OCI-M1 (cell line): ENCODE measurements at places on chromosomes 12 and 14.

- DNase-seq: peak; percentile 36
Measured at GRCh38 chr14:56129933-56130332, 11.7 kb downstream of the PELI2 start.

DNA sequence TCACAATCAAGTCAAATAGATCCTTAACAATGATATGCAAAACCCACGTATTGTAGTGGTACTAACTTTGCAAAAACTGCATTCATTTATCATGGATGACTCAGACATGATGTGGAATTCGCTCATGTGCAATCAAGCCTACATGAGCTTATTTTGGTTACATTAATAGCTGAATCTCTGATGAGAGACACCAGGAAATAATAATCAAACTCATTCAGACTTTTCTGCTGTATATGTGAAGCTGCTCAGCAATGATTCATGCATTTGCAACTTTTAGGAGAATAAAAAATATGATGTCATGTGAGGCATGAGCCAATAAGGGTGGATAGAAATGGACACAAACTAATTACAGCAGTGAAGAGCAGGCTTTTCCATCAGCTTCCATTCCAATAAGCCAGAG lies 1075.8 kb upstream of the TMEM132C start:
- no peak for DNase-seq

GRCh38 chr14:81085596-81085995 lies 130.2 kb downstream of the TSHR start:
- no peak for DNase-seq

DNA sequence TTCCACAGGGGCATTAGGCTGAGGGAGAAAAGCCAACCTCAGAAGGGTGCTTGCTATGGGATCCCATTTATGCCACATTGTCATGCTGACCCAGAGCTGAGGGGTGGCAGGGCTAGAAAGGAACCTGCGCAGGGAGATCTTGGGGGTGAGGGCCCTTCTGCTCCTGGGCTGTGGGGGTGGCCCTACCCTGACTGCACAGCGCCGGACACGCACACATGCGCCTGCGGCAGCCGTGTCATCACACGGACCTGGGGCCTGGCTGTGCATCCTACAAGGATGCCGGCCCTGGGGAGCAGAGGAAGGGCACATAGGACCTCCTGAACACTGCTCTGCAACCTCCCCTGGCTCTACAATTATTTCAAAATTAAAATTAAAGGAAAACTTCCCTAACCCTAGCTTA lies 6.9 kb downstream of the CDCA4 start:
- no peak for DNase-seq

- DNase-seq: no peak
Measured at GRCh38 chr14:102873131-102873530, 49.3 kb upstream of the AMN start.

GRCh38 chr12:89514751-89515150 lies 9.8 kb downstream of the GALNT4 start:
- DNase-seq: peak; percentile 44

GRCh38 chr12:93982771-93983315 lies 165.5 kb upstream of the PLXNC1 start:
- no peak for DNase-seq

DNA sequence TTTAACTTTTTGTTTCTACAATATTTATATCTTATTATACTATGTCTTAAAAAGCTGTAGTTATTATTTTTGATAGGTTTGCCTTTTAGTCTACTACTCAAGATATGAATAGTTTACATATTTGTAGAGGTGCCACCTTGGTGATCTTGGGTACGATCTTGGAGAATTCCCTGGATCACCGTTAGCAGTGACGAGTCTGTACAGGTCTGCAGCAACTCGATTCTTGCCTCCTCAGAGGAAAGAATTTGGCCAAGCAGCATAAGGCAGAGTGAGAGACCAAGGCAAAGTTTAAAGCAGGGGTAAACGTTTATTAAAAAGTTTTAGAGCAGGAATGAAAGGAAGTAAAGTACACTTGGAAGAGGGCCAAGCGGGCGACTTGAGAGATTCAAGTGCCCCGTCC lies 3.1 kb upstream of the TCTN2 start:
- no peak for DNase-seq

GRCh38 chr12:41920355-41920754 lies 224.3 kb downstream of the GXYLT1 start:
- DNase-seq: no peak

GRCh38 chr12:94100211-94100627 lies 48.2 kb upstream of the PLXNC1 start:
- DNase-seq: peak; percentile 56

DNA sequence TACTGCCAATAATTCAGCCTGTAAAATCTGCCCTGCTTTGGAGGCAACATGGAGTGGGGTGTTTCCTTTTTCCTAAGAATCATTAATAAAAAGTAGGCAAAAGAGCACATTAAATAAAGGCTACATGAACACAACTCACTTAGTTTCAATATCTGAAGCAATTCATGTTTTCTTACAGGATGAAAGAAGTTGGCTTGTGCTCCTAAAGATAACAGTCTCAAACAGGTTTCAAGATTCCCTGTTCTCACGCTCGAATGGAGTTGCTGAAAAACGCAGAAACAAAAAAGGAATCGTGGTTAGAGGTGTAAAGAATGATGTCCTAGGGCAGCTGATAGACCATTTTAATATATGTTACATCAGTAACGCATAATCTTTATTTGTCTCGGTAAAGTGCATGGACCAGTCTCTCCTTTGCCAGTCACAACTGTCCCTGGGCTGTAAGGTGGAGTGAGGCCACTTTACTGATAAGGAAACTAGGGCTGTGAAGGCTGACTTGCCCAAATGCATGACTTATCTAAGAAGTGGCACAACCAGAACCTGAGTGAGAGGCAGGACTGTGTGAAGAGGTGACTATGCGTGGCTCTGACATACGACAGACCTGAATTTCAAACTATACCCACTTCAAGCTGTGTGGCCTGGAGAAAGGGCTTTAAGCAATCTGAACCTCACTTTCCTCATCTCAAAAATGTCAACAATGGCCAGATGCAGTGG lies 12.6 kb downstream of the GIT2 start:
- no peak for DNase-seq

DNA sequence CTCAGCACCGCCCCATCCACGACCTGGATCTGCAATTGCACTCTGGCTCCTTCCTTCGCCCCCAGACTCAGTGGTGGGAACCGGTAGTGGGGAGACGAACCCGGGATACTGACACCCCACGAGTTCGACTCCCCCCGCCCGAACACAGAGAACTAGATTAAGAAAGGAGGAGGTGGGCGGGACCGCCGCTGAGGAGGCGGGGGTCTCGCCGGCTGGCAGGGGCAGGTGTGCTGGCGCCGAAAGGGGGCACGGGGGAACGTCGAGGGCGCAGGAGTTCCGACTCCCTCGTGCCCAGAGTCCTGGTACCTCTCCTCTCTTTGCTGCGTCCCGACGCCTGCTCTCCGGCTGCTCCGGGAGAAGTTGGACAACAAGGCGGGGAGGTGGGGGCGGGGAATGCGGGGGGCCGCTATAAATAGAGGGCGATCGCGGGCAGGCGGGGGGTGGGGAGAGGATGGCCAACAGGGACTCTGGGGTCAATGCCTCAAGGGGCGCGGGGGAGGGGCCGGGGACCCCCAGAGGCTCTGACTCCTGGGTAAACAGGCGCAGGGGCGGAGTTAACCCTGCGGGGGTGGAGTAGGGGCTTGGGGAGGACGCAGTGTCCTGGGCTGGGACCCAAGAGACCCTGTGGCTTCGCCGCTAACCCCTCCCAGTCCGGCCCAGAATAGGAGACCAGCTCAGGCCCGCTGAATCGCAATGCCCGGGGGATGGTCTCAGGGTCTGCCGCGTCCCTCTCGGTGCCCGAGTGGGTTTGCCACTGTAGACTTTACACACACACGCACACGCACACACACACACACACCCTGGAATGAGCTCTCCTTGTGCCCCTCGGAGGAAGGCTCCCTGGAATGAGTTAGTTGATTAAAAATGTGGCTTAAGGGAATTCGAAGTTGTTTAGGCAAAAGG lies 761 bp upstream of the NDRG2 start:
- no peak for DNase-seq

DNA sequence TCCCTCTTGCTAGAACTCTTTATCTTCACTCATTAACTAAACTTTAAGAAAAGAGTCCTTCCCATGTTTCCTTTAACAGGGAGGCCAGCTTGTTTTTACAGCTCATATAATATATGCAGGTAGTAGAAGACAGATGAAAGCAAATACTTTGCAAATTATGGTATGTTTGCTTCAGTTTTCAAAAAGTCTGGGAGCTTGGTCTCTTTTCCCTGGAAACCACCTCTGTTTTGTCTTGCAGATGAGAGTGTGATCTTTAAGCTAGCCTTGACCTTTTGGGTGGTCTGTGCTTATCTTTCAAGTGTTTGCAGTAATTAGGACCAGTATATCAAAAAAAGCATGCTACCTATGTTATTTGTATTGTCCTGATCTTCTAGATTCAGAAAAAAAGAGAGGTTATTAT lies 62.7 kb downstream of the ERC1 start:
- no peak for DNase-seq

- no peak for DNase-seq
Measured at GRCh38 chr14:99720941-99721791, 37.1 kb downstream of the CYP46A1 start.

- DNase-seq: no peak
Measured at GRCh38 chr14:60621386-60621785, 27.9 kb downstream of the SIX1 start.

GRCh38 chr14:100732766-100733100 lies 6.0 kb downstream of the DLK1 start:
- no peak for DNase-seq

- DNase-seq: no peak
Measured at GRCh38 chr12:18905134-18905533, 167.2 kb downstream of the CAPZA3 start.

DNA sequence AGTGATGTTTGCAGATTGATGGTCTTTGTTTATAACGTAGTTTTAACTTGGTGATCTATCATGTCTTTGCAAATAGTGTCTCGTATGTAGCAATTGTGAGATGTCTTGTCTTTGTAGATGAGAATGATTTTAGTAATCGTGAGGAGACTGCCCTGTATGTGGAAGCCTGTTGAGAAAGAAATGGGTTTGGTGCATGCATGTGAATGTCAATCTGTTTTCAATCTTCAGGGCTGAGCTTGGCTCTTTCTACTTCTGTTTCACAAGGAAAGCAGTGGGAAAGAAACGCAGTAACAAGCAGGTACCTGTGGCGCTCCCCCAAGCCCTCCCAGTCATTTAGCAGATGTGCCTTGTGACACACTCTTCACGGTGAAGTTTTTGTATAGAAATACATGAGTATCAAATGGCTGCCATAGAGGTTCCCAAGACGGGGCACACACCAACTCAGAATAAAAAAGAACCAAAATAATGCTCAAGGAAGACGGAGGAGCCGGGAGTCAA lies 342.8 kb upstream of the DDHD1 start:
- no peak for DNase-seq

- DNase-seq: no peak
Measured at GRCh38 chr14:100312877-100313400, 6.7 kb upstream of the SLC25A29 start.

DNA sequence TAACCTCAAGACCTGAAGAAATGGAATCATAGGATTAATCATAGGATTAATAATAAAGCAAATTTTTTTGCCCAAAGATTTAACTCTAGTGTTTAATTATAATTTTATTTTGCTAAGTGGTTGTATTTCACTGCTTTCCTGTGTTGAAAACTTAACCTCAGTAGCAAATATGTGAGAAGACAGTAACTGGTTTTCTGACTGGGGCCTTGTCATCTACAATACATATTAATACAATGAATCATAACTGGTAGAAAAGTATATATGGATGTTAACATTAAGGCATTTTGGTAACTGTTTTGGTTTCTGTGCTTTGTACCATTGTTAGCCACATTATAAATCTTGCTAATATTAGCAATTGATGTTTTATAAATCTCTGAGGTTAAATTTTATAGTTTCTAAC lies 92.2 kb downstream of the ACSS3 start:
- DNase-seq: no peak

DNA sequence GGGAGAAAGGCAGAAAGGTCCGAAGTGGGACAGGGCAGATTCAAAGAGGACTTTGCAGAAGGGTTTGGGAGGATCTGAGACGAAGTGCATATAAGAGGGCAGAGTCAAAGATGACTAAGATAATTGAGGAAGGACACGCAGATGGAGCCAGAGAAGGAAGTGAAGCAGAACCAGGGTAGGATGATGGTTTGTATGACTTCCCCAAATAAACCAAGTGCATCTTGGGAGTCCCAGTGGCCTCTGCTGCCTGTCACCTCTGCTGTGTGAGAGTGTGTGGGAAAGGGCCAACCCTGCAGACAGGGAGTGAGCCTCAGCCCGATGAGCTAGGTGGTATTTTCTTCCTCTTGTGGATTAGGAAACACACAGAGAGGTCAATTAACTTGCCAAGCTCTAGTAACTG lies 36.8 kb downstream of the FLVCR2 start:
- peak; percentile 3 for DNase-seq

GRCh38 chr12:62847709-62848108 lies 87.2 kb downstream of the PPM1H start:
- no peak for DNase-seq

DNA sequence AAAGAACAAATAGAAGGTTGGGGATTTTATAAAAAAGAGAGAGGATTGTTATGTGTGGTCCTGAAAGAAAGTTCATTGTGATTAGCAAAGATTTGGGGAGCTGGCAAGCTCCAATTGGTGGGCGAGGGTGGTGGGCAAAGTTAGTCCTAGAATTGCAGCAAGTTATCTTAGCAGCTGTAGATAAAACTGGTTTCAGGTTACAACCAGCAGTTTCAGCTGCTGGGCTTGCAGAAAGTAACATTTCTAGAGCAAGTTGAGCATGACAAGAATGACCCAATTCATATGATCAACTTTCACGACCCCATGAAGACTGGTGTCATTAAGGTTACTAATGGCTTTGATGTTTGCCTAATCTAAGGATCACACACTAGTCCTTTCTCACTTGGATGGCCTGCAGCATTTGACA lies 177.9 kb upstream of the NUDT4 start:
- DNase-seq: peak; percentile 31

GRCh38 chr12:103680591-103681141 lies 93.6 kb downstream of the STAB2 start:
- DNase-seq: peak; percentile 97

DNA sequence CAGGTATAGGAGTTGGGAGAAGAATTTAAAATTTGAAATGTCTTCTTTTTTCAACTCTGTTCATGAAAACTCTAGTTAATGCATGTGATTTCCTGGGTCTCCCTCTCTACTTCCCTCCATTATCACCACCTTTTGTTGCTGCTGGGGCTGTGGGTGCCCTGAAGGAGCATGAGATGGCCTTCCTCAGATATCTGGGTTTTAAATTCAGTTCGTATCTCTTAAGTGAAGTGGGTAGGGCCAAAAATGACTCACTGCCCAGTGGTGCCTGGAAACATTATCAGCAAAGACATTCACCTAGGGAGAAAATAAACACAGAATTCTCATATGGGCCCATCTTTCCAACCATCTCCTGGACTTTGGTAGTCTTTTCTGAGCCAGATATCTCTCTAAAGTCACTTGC lies 234.9 kb upstream of the PLEKHG7 start:
- peak; percentile 7 for DNase-seq

DNA sequence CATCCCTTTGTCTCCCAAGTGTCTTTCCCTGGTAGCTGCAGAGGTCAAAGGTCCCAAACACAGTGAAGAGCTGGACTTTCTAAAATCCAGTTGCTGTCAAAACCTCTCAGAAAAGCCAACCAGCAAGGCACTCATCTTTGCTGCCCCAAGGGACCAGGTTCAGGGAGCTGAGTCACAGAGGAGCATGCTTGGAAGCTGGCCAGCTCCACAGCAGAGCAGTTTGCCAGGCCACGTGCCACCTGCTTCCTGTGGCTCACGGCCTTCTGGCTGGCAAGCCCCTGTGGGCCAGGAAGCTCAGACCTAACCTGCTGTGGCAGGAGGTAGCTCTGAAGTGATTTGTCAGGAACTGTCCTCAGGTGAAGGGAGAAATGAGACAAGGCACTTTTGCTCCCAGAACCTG lies 3.6 kb downstream of the ISCU start:
- no peak for DNase-seq
